Activated CD8-positive, alpha-beta memory T cell treated with anti-CD3 and anti-CD28 coated beads, Interleukin-2, amount 10 ng/mL, durations not matched to agents 7 days and 5 days (primary cell): ENCODE measurements at places on chromosomes 12 and 14. TPM values are rescaled to one million over a fixed set of nuclear protein-coding genes. Genes with fewer than 3 reads are reported as not detected.

The CLEC4C gene
- total RNA-seq = not detected

The KRT72 gene
- total RNA-seq = 0.15 TPM

DNA sequence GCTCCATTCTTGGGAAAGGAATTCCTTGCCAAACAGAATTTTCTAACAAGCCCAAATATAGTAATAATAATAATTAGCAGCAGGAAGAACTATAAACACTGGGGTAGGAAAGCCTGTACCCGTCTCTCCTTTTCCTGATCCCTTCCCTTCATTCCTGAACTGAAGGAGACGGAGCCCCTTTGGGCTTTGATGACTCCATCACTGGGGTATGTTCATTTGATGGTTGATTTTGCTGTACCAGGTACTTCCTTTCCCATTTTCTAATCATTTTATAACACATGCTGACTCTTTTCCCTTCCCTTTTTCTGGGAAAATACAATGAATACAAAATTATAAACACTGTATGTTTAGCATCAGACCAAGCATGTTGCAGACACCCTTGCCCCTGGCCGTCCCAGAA is 3.6 kb upstream of the RCOR1 start:
- no peak overlapping the region for H3K4me3 ChIP-seq
- DNase-seq = no peak
- peaks cover 2% of the 10 kb centered on the region for H3K36me3 ChIP-seq
- peaks cover 5% of the 10 kb centered on the region for H3K4me1 ChIP-seq

DNA sequence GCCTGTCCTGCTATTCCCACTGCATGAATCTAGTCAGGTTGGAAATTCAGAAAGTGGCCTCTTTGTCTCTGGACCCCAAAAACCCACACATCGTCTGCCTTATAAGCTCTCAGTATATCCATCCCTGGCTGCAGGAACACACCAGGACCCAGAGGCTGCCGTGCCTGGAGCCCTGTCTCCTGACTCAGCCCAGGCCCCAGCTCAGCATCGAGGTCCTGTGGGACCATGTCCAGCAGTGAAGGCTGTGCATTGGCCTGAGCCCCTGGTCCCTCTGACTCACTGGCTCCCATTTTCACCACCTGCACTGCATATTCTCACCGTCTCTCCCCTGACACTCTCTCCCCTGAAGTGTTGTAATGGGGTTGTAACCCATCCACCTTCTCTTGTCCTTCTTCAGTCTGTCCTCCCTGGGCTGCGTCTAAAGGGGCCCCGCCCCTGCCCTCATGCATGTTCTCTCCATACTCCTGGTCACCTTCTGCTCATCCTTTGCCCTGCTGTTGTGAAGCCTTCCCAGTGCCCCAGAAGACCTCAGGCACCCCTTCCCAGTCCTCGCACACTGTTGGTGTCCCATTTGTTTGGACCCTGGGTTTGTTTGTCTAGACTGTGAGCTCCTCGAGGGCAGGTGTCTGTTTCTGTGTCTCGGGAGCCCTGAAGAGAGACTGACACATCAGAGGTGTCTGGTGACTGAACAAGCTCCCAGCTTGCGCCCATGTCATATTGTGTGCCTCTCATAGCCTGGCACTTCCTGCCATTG is 43.8 kb downstream of the EVL start:
- peak overlapping the region; percentile 90 for H3K27ac ChIP-seq
- H3K27me3 ChIP-seq = no peaks in the 10 kb centered on the region
- no peak for DNase-seq
- peaks cover 64% of the 10 kb centered on the region for H3K4me1 ChIP-seq

The OTUB2 gene
- total RNA-seq = 4.2 TPM

The HOMEZ gene
- total RNA-seq = 12.4 TPM

The CBLN3 gene
- 5.0 TPM for total RNA-seq

DNA sequence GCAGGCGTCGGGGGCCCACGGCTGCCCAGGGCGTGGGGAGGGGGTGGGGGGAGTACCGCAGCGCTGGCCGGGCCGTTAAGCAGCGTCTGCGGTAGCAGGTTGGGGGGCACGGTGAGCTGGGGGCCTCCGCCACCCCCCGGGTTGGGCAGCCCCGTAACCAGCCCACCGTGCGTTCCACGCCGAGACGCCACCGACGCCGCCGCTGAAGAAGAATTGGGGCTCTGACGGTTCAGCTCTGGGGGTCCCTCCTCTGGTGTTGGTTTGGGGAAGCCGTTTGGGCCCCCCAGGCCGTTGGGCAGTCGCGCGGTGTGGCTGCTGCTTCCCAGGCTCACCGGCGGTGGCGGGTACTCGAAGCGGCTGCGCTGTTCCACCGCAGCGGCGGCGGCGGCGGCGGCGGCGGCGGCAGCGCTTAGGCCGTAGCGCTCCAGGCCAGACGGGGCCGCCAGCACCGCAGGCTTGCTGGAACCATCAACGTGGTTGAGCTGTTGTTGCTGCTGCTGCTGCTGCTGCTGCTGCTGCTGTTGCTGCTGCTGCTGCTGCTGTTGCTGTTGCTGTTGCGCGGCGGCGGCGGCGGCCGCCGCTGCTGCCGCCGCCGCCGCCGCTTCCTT is 1.5 kb downstream of the IRF2BPL start:
- peak overlapping the region; percentile 93 for H3K27ac ChIP-seq
- peak; percentile 70 for DNase-seq
- H3K4me1 ChIP-seq = peaks cover 64% of the 10 kb centered on the region
- peak overlapping the region; percentile 89 for H3K4me3 ChIP-seq
- peaks cover 22% of the 10 kb centered on the region for H3K36me3 ChIP-seq
- no peaks in the 10 kb centered on the region for H3K27me3 ChIP-seq

The SCN8A gene
- 1.3 TPM for total RNA-seq

GRCh38 chr14:103052407-103052806 is 4.9 kb downstream of the CDC42BPB start:
- peaks cover 5% of the 10 kb centered on the region for H3K4me1 ChIP-seq
- no peaks in the 10 kb centered on the region for H3K36me3 ChIP-seq
- no peak for DNase-seq
- H3K27ac ChIP-seq = no peak overlapping the region

The NUP37 gene
- 56.7 TPM for total RNA-seq

- peaks cover 3% of the 10 kb centered on the region for H3K4me1 ChIP-seq
- no peak for DNase-seq
- no peak overlapping the region for H3K4me3 ChIP-seq
These were observed 87.2 kb upstream of the FGD4 start for GRCh38 chr12:32312049-32312670.

DNA sequence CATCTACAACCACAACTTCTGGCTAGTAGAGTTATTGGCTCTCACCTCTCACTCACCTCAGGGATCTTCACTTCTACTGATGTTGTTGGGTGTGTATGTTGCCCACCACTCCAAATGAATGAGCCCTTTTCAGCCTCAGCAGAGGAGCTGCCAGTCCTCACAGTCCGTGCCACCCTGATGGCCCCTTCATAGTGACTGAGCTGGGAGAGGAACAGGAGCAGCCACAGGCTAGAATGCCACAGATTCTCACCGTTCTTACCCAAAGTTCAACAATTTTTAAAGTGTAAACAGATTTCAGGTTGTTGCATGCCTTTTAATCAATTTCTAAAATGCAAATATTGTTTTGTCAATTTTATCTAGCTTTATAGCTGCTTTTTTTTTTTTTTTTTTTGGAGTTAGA is 74.5 kb upstream of the DNM1L start:
- H3K4me1 ChIP-seq = peaks cover 12% of the 10 kb centered on the region
- H3K4me3 ChIP-seq = no peak overlapping the region
- no peaks in the 10 kb centered on the region for H3K27me3 ChIP-seq
- H3K27ac ChIP-seq = peak overlapping the region; percentile 38
- H3K36me3 ChIP-seq = no peaks in the 10 kb centered on the region
- no peak for DNase-seq

- no peak for DNase-seq
- peaks cover 5% of the 10 kb centered on the region for H3K4me1 ChIP-seq
- no peak overlapping the region for H3K27ac ChIP-seq
- peaks cover 66% of the 10 kb centered on the region for H3K36me3 ChIP-seq
- H3K27me3 ChIP-seq = no peaks in the 10 kb centered on the region
These were observed 33.0 kb downstream of the METAP2 start for GRCh38 chr12:95506707-95507523.

- no peak overlapping the region for H3K27ac ChIP-seq
- DNase-seq = no peak
- no peak overlapping the region for H3K4me3 ChIP-seq
These were observed 53.0 kb downstream of the WSCD2 start for GRCh38 chr12:108182096-108182495.

GRCh38 chr12:112275207-112275606 is 107.0 kb downstream of the HECTD4 start:
- H3K4me1 ChIP-seq = peaks cover 3% of the 10 kb centered on the region
- no peak overlapping the region for H3K4me3 ChIP-seq
- no peak overlapping the region for H3K27ac ChIP-seq
- H3K36me3 ChIP-seq = peaks cover 25% of the 10 kb centered on the region

GRCh38 chr12:52925717-52926595 is 21.1 kb upstream of the KRT8 start:
- H3K4me3 ChIP-seq = no peak overlapping the region
- no peak for DNase-seq
- peaks cover 6% of the 10 kb centered on the region for H3K4me1 ChIP-seq
- H3K36me3 ChIP-seq = no peaks in the 10 kb centered on the region
- peaks cover 8% of the 10 kb centered on the region for H3K27me3 ChIP-seq

The TRIM9 gene
- total RNA-seq = 0.79 TPM

The RNASE1 gene
- total RNA-seq = not detected

GRCh38 chr14:103627073-103628025 is 1.7 kb upstream of the KLC1 start:
- peak overlapping the region; percentile 81 for H3K27ac ChIP-seq
- no peak for DNase-seq
- H3K27me3 ChIP-seq = peaks cover 3% of the 10 kb centered on the region
- H3K4me1 ChIP-seq = peaks cover 43% of the 10 kb centered on the region

DNA sequence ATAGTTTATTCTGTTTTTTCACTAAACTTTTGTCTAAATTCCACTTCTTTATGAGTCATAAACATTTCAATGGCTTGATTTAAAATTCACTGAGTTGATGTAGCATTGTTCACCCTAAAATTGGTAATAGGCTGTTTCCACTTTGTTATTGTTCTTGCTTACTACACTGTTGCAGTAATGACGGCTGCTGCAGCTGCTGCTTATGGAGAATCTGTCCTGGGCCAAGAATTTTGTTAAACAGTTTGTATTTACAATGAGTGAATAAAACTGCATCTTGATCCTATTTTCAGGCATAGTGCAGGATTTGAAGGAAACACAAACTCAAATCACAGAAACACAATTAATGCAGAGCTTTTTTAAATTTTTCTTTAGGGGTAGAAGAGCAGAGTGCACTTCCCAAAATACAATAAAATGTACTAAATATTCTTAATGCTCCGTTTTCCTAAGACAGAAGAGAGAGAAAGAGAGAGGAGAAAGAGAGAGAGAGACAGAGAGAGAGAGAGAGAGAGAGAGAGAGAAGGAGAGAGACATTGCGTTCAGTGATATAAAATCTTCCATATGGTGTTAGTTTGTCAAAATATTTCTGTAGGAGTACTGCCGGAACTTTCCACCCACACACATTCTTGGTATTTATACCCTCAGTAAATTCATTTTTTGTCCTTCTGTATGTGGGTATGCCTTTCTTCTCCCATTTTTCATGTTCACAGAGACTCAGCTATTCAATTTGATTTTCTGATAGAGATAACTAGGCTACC is 266.4 kb downstream of the LRFN5 start:
- no peak overlapping the region for H3K27ac ChIP-seq
- H3K36me3 ChIP-seq = no peaks in the 10 kb centered on the region
- H3K4me3 ChIP-seq = no peak overlapping the region
- H3K27me3 ChIP-seq = no peaks in the 10 kb centered on the region
- DNase-seq = no peak

DNA sequence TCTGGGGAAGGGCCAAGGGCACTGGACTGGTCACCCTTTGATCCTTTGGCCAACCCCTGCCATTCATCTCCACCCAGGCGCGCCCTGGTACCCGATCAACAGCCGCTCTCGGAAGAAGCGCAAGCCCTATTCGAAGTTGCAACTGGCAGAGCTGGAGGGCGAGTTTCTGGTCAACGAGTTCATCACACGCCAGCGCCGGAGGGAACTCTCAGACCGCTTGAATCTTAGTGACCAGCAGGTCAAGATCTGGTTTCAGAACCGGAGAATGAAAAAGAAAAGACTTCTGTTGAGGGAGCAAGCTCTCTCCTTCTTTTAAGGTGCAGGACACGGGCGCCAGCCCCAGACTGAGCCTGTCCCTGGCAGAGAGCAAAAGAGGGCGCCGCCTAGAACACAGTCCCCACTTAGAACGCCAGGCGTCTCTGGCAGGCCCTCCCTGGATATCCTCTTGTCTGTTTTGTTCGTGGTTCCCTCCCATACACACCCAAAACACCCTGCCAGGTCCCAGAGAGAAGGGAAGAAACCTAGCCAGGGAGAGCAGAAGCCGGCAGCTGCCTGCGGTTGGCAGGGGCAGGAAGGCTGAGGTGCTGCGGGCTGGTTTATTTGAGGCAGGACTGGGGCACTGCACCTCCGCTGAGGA is 1.7 kb downstream of the HOXC12 start:
- H3K36me3 ChIP-seq = no peaks in the 10 kb centered on the region
- H3K4me1 ChIP-seq = peaks cover 6% of the 10 kb centered on the region
- H3K27me3 ChIP-seq = peaks cover 96% of the 10 kb centered on the region
- no peak for DNase-seq
- peak overlapping the region; percentile 61 for H3K27ac ChIP-seq
- H3K4me3 ChIP-seq = no peak overlapping the region

DNA sequence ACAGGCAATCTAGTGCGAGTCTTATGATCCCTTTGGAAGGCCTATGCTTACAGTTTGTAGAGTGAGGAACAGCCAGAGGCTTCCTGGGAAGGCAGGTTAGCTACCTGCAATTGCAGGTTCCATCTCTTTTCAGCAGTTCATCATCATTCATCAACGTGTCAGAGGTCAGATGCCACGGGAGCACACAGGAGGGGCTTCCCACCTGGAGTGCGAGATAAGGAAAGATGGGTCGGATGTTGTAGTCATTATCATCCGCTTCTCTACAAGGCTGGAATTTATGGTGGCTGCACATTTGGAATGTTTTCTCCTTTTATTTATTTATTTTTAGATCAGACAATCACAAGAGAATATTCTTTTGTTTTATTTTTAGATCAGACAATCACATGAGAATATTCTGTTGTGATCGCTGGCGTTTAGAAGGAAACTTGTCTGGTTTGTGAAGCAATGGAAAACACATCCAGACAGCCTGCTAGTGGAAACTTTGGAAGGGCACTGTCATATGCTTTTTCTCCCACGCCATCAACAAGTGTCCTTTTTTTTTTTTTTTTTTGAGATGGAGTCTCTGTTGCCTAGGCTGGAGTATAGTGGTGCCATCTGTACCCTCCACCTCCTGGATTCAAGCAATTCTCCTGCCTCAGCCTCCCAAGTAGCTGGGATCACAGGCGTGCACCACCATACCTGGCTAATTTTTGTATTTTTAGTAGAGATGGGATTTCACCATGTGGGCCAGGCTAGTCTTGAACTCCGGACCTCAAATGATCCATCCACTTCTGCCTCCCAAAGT is 1.9 kb upstream of the BICD1 start:
- peaks cover 22% of the 10 kb centered on the region for H3K4me1 ChIP-seq
- H3K36me3 ChIP-seq = peaks cover 2% of the 10 kb centered on the region
- no peak overlapping the region for H3K4me3 ChIP-seq

The KCNA5 gene
- not detected for total RNA-seq

GRCh38 chr12:116333402-116333801 is 55.9 kb upstream of the MED13L start:
- peaks cover 2% of the 10 kb centered on the region for H3K4me1 ChIP-seq
- no peak overlapping the region for H3K27ac ChIP-seq
- H3K36me3 ChIP-seq = no peaks in the 10 kb centered on the region
- no peak for DNase-seq

The SLC10A1 gene
- total RNA-seq = not detected

- peaks cover 30% of the 10 kb centered on the region for H3K36me3 ChIP-seq
- peak overlapping the region; percentile 64 for H3K27ac ChIP-seq
- no peak overlapping the region for H3K4me3 ChIP-seq
- H3K27me3 ChIP-seq = no peaks in the 10 kb centered on the region
These were observed 8.3 kb downstream of the LAG3 start for GRCh38 chr12:6780573-6780972.

GRCh38 chr14:35333797-35334743 is 41.9 kb downstream of the PSMA6 start:
- no peaks in the 10 kb centered on the region for H3K36me3 ChIP-seq
- peaks cover 34% of the 10 kb centered on the region for H3K4me1 ChIP-seq
- DNase-seq = peak; percentile 74
- peak overlapping the region; percentile 94 for H3K27ac ChIP-seq

The PPP1R36 gene
- total RNA-seq = not detected
